ENCODE measurements at places on chromosomes 3 and 15.
A peak's percentile ranks its signal among the peaks of the same experiment; 100 is the strongest.

DNA sequence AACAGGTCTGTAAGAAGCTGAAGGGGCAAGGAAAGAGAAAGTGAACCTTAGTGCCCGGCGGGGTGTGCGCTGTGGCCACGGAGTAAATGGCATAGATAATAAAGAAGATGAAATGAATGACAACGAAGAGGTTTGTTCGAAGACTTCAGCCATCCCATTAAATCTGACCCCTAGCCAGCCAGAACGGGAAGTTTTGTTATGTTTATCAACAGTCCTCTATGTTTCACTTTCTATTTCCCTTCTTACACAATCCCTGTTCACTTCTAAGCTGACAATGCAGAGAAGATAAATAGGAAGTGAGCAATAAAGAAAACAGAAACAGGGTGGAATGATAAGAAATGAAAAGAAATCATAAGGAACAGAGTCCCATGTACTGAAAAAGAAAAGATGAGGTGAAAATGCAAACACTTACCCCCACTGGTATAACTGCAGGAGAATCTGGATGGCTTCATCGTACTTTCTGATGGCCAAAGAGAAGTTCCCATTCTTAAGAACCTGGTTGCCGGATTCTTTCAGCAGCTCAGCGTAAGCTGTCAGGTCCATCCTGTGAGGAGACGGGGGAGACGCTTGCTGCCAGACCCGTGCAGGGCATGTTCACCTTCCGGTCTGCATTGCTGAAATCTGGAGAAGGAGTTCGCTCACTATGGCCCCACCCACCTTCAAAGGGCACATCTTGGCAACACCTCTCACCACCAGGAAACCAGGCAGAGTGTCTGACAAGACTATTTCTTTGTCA is 36.8 kb downstream of the TRANK1 start:
- peak; percentile 61 for DNase-seq

GRCh38 chr15:84869510-84869909 is 15.0 kb upstream of the SLC28A1 start:
- no peak for DNase-seq

DNA sequence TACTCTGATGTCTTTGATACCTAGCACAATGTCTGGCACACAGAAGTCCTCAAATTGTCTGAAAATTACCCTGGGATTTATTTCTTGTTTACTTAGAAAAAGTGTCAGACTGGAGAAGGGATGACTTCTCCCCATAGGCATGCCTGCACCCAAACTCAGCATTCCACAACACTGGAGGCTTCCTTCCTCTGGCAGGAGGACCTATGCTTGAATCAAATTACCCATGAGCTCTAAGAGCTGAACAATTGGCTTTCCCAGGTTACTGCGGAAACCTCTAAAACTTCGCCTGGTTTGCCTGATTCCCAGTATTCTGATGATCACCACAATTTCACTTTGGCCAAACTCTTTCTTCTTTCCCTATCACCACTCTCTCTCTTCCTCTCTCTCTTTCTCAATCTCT is 217.4 kb downstream of the DIPK2A start:
- DNase-seq: no peak

GRCh38 chr3:146813496-146813895 is 208.3 kb upstream of the PLSCR5 start:
- DNase-seq: no peak

DNA sequence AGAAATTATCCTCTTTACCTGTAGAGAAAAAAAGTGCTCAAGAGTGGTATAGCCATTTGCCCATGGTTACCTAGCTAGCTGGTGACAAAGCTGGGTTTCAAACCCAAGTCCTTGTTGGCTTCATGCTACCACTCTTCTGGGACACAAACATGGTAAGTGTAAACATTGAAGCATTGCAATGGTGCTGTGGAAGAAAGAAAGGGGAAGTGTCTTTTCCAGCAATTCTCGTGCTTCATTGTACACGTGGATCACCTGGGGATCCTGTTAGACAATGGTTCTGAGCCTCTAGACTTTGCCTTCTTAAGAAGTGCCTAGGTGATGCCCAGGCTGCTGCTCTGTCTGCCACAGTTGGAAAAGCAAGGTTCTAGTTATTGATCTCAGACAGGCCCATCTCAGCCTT is 134.8 kb upstream of the CTNNB1 start:
- DNase-seq: no peak

DNA sequence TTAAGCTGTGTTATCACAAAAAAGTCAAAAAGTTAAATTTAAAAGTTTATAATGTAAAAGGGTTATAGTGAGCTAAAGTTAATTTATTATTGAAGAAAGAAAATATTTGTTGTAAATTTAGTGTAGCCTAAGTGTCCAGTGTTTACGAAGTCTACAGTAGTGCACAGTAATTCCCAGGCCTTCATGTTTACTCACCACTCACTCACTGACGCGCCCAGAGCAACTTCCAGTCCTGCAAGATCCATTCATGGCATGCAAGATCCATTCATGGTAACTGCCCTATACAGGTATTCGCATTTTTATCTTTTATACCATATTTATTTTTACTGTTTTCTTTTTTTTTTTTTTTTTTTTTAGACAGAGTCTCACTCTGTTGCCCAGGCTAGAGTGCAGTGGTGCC is 69.5 kb downstream of the TPRA1 start:
- DNase-seq: no peak

DNA sequence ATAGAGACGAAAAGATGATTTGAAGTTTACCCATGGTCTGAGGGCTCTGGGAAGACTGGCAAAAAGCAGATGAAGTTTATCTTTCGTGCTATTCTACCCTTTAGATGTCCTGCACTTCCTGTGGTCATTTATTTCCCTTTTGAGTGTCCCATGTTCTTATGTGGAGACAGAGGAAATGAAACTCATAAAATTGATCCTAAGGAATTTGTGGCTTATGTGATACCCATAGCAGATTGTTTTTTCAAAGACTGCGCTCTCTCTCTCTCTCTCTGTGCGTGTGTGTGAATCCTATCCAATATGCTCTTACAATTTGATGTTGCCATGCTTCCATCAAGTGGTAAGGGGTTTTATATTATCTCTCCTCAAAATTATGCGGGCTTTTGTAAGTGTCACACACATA is 607.5 kb upstream of the DPPA4 start:
- DNase-seq: no peak

DNA sequence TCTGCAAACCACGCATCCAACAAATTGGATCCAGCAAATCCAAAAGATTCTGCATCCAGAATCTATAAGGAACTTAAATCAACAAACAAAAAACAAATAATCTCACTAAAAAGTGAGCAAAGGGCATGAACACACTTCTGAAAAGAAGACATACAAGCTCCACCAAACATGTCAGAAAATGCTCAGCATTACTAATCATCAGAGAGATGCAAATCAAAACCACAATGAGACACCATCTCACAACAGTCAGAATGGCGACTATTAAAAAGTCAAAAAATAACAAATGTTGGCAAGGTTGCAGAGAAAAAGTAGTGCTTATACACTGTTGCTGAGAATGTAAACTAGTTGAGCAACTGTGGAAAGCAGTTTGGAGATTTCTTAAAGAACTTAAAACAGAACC is 21.6 kb upstream of the SLC25A36 start:
- DNase-seq: no peak

DNA sequence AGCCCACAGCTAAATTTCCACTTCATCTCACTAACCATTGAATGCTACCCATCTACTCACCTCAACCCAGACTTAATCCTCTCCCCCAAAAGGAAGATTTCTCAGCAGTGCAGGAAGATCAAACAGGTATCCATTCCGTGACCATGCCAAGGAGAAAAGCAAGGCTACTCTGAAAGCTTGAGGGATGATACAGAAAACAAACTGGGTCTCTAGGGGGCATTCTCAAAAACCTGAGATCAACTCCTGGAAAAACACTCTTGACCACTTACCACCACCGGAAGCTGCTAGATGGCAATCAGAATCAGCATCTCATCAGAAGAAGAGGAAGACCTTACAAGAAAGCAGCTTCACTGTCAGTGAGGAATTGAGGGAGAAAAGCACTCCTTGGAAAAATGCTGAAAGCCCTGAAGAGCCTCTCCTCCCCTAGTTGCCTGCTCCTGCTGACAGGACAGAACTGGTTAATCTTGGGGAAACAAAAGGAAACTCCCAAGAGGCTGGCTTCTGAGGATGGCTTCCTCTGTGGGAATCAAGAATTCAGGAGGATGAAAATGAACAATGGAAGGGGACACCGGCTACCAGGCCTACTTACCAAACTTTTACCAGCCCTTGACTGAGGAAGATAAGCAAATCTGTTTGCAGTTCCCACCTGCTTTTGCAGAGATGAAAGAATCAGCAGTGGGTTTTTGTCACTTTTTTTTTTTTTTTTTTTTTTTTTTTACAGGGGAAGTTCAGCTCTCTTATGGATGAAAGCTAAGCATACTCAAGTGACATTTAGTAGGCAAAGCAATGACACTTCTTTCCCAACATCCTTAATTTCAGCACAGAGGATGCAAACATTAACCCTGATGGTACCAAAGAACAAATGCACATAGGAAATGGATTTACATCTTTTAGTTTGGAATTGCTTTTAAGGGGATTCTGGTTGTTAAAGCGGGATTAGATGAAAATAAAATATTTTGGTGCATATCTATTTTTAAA is at the start of gene ATP8B4:
Gene ATP8B4 (minus strand): TSS at position 171 of the 978 bp plus-strand sequence. CDS start 12,267 bp downstream, outside the sequence.
- no peak for DNase-seq

GRCh38 chr15:47299846-47300434 is 417.4 kb upstream of the SEMA6D start:
- DNase-seq: no peak

DNA sequence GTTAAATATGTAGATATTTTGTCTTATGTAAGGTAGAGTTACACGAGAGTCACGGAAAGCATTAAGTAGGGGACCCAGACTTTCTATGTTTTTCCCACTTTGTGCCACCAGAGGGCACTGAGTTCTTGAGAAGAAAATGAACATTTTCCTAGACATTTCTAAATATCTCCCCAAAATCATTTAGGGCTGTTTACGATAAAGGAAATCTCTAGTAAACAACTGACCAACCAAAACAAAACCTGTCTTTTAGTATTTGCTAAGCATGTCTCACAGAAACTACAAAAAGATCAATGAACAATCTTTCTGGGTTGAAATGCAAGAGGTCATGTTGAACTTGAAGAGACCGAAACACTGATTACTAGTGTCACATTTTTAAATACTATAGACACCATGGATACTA is 16.1 kb downstream of the POU1F1 start:
- DNase-seq: no peak

- no peak for DNase-seq
These were observed 7.6 kb downstream of the ZNF639 start for GRCh38 chr3:179330438-179330837.

DNA sequence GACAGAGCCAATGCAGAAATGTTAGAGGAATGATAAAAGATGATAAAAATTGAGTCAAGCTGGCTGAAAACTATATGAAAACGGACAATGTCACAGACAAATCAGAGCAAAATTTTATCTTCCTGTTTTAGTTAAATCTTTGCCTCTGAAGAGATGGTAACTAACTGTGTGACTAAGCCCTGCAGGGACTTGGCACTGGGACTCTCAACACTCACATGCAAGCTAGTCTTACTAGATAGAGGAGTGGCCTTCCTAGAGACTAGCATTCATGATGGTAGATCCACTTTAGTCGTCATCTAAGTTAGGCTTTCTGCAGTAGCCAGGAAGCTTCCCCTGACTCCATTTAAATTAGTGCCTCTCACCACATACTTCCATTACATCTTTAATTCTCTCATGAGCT is 4.1 kb downstream of the CCDC191 start:
- DNase-seq: no peak

GRCh38 chr15:28977377-28978010 is 91.7 kb downstream of the APBA2 start:
- DNase-seq: no peak

GRCh38 chr3:48423883-48424695 is 5.8 kb downstream of the PLXNB1 start:
- no peak for DNase-seq

DNA sequence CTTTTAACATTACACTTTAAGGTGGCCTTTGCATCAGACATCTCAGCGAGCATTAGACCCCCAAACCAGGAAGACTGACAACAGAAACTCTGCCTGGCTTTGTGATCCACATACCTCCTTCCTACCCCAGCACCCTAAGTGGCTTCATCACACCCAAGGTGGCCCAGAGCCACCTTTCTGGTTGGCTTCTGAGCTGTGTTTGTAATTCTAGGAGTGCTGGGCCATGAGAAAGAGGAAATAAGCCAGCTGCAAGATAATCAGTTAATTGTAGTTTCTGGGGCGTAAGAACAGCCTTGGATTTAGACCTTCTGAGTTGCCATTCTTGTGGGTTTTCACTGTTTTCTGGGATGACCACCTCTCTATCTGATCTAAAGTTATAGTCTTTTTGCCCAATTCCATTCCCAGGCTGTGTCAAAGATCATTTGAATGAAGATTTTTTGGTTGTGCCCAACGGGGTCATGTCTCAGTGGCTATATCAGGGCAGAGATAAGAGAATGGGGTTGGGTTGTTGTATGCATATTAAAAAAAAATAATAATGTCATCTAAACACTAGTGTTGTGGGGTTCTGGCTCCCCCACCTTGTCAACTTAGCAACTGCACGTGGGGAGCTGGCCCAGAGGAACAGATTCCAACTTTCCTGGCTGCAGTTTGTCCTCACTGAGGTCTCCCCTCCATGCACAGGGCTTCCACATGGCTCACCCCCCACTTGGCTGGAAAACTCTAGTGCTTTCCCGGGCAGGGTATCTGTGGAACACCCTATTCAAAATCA is 234.8 kb upstream of the WNT5A start:
- DNase-seq: no peak

DNA sequence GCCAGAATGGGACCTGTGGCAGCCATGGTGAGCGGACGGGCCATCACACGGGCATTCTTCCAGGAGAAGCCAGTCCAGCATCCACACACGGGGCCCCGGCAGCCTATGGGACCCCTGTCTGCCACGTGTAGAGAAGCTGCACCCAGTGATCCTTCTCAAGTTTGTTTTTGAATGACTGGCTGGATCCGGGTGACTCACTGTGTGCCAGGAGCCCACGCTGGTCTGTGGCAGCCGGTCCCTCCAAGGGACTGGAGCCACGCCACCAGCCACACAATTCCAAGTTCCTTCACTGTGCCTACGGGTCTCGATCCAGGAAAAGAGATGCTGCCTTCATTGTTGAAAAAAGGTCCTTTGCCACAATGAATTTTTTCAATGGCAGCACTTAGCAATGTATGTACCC is 58.1 kb downstream of the ATP10A start:
- no peak for DNase-seq

DNA sequence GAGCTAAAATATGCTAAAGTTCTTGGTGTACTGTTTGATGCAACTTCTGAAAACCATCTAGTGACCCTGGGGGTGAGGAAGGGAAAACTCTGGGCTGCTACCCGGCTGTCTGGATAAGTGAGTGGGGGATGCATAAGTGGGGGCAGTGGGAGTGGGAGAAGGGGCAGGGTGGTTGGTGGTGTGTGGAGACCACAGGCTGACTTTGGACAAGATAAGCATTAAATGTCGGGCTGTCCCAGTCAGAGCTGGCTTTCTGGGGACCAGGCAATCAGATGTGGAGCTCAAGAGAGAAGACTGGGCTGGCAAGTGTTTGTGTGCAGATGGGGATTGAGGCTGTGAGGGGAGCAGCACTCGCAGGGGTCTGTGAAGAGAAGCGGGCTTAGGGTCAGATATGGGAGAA is 11.0 kb upstream of the XIRP1 start:
- no peak for DNase-seq

GRCh38 chr3:146382386-146382785 is 87.0 kb downstream of the PLSCR2 start:
- no peak for DNase-seq

- peak; percentile 66 for DNase-seq
These were observed 299.0 kb downstream of the NR2F2 start for GRCh38 chr15:96629511-96629910.

- DNase-seq: peak; percentile 83
These were observed at the start of gene GXYLT2 for GRCh38 chr3:72887705-72888545. Gene GXYLT2 (plus strand): TSS chr3:72888046. CDS start chr3:72888234, 188 bp downstream.
